CD4-positive, alpha-beta T cell (primary cell): ENCODE measurements at places on chromosomes 6 and 20.

DNA sequence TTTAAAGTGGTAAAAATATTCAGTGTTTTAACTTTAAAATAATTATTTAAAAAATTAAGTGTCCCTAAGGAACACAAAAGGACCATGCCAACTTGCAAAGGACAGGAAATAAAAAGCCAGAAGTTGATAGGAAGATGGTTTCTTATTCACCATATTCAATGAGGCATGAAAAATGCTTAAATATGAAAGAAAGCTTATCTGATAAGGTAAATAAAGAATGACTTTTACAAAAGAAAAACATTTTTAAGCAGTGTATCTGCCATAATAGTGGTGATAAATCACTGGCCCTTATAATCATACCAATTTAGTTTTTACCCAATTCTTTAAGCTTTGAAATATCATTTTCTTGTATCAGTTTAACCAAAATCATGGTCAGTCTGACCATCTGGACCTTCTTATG lies 33.5 kb upstream of the POPDC3 start:
- DNase-seq = no peak

- DNase-seq = no peak
Measured at GRCh38 chr20:62487561-62488354, 12.0 kb upstream of the GATA5 start.

- no peak for DNase-seq
Measured at GRCh38 chr6:157268835-157269234, 54.5 kb downstream of the TMEM242 start.

DNA sequence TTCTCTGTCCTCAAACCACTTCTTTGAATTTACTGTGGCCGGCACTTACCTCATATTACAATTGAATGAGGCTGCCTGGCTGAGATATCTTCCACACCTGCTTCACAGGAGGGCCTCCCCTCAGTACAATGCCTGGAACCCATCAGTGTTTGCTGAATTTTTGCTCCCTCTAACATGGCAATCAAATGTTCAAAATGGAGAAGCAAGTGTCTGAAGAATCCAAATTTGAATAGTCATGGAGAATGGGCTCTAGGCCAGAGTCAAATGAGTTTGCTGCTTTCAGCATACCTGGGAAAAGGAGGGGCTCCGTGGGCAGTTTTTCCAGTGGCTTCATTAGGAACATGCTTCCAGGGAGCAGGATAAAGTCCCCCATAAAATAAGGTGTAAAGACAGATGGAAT lies 564.8 kb downstream of the UTRN start:
- DNase-seq = no peak

GRCh38 chr6:293193-294174 lies 1.2 kb downstream of the DUSP22 start:
- DNase-seq = peak; percentile 36

DNA sequence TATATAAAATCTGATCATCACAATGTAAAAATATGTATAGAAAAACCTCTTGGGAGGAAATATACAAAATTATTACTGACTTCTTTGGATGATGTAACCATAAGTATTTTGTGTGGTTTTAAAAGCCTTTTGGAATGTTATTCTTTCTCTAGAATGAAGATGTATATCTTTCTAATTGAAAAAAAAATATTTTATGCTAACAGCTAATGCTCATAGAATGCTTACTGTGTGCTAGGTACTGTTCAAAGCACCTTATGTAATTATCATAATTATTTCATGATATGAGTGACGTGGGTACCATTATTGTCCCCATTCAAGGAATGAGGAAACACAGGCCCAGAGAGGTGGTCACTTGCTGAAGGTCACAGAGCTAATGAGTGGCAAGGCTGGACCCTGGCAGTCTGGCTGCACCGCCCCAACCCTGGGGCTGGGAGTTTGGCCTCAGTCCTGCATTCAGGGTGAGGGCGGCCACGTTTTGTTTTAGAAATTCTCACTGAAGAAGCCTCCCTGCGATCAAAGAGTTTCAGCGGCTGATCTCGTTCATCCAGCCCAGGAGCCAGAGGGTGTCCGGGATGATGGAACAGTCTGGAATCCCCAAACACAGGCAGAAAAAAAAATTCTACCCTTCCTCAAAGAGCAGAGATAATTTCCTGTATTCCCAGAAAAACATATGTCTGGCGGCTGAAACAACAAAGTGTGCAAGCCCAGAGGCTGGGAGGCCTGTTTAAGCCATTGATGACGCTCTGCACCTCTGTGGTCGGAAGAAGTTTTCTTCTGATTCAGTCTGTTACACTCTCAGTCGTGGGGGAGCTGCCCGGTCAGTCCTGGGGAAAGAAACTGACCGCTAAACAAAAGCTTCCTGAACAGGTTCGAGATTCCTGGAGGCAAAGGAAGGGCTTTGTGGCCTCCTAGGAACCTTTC lies 37.3 kb downstream of the TFEB start:
- DNase-seq = no peak

GRCh38 chr20:30500829-30501440 lies 756.5 kb upstream of the DEFB115 start:
- no peak for DNase-seq

- DNase-seq = peak; percentile 65
Measured at GRCh38 chr6:151765444-151765886, 42.0 kb upstream of the ESR1 start.

DNA sequence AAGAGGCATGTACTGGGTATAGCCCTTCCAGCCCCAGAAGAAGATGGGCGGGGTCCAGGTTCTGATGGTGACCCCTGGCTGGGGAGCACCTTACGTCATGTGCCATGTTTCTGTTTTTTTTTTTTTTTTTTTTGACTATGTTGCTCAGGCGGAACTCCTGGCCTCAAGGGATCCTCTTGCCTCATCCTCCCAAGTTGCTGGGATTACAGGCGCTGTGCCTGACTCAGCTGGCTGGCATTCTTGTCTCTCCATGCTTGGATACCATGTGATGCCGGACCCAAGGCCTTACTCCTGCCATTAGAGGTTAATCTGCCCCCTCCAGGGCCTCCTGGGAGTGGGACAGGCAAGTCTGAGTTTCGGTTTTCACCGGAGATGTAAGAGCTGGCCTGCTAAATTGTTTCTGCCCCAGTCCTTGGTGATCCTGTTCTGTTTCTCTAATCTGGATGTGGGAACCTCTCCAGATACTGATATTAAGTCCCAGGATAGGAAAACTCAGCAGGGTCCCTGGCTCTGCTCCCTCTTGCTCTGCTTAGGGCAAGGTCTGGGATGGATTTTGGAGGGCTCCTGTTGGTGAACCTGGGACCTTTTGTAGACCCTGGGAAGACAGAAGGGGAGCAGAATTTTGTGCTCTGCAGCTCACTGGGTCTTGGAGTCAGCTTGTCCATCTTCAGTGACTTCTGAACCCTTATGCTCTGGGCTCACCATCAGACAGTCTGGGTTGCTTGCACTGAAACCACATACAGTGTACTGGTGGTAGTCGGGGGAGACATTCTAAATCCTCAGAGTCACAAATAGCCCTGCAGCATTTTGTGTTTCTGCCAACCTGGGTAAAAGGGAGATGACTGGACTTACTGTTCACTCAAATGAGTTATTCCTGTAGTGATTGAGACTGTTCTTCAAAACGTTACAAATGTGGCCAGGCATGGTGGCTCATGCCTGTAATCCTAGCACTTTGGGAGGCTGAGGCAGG lies 45.1 kb downstream of the PTK7 start:
- DNase-seq = no peak

DNA sequence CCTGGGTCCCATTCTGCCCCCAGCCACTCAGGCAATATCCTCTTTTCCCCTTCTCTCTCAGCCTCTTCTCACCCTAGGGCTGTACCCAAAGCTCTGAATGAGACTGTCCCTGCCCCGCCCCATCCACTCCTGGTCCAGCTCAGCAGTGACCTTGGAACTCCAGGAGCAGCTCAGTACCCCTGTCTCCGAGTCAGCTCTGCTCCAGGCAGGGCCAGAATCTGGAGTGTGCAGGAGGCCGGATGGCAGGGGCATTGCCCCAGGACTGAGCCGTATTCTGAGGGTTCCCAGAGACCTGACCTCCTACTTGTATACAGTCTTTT lies 2.0 kb upstream of the RAET1G start:
- DNase-seq = no peak

DNA sequence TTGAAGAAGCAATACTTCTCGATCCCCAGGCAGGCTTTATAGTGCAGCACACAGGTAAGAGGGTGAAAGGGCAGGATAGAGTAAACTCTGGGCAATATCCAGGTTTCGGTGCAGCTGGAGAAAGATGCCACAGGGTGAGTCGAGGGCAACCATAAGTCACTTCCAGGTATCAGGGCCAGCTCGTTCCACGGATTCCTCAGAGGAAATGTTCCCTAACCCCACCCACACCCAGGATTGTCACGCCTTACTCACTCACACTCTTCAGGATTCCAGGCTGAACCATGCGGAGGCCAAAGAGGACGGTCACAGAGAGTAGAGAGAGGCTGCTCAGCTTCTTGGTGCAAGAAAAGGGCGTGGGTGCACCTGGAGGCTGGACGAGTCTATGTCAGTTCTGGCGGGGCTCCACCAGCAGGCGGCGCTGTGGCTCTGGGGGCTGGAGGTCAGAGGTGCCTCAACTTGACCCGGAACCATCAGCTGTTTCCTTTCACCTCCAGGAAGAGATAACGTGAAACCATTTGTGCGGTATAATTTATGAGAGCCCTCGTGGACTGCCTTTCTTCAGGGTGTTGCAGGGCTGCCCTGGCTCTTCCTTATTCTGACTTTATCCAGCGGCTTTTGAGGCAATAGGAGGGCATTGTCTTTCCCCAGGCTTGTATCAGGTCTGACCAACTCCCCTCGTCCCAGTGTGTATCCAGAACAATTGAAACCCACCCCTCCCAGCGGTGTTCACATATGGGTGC lies 14.5 kb upstream of the WFDC12 start:
- peak; percentile 24 for DNase-seq

GRCh38 chr6:64721865-64722264 lies 985.2 kb downstream of the EYS start:
- DNase-seq = no peak

DNA sequence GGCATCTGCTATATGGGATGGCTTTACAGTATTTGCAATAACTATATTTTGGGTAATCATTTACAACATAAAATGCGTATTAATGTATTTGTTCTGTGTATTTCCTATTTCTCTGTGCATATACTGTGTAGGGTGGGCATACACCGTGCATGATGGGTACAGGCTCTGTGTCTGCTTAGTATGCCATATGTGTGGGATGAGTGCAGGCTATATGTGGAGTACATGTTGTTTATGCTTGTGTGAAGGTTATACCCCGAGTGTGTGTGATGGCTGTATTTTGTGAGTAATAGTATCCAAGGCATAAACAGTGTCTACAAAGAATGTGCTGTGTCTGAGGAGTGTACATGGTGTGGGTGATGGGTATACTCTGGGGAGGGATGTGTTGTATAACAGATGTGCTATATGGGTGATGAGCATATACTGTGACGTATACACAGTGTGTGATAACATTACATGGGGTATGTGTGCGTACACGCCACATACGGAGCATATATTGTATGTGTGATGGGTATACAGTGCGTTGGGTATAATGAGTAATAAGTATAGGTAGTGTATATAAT lies 52.7 kb downstream of the CPXM1 start:
- no peak for DNase-seq

DNA sequence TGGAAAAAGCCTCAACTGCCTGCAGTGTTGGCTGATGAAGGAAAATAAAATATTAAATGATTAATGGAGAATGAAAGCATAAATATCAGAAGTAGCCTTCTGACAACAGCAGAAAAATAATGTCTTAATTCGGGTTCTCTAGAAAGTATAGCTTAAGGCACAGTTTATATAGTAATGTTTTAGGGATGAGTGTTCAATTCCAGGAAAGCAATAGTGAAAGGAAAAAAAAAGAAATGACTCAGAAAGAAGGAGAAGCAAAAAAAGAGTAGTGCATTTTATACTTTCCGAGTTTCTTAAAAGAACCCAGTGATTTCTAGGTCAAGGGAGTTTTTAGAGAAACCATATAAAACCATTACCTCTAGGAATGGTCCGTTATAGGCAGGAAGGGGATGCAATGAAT lies 137.3 kb downstream of the HTR1B start:
- no peak for DNase-seq

- no peak for DNase-seq
Measured at GRCh38 chr6:305371-306206, 13.3 kb downstream of the DUSP22 start.

- no peak for DNase-seq
Measured at GRCh38 chr20:56551571-56551970, 18.5 kb downstream of the FAM209B start.
